ENCODE measurements at places on chromosomes 13 and 19. TPM values are rescaled to one million over a fixed set of nuclear protein-coding genes. Genes with fewer than 3 reads are reported as not detected.

Gene SIN3B
- polyA plus RNA-seq, result 31.2 TPM

Gene C19orf73
- polyA plus RNA-seq, result 2.6 TPM

Gene PTH2
- not detected for polyA plus RNA-seq

Gene GPR183
- 0.07 TPM for polyA plus RNA-seq

Gene OR7C1
- not detected for polyA plus RNA-seq

Gene KLK12
- polyA plus RNA-seq, result not detected

Gene CCL25
- not detected for polyA plus RNA-seq

Gene IGFL3
- not detected for polyA plus RNA-seq

Gene PLIN5
- polyA plus RNA-seq, result 0.59 TPM

Gene TUBB4A
- polyA plus RNA-seq, result 2.3 TPM

Gene CLEC11A
- polyA plus RNA-seq, result 4.4 TPM

Gene GJB6
- polyA plus RNA-seq, result not detected

Gene ZSCAN4
- polyA plus RNA-seq, result not detected

Gene PPP1R13L
- polyA plus RNA-seq, result 11.6 TPM

Gene NCR1
- not detected for polyA plus RNA-seq

Gene ATP1A3
- polyA plus RNA-seq, result 0.77 TPM

Gene COL4A1
- 30.3 TPM for polyA plus RNA-seq

Gene IZUMO1
- polyA plus RNA-seq, result 0.03 TPM

Gene NMRK2
- polyA plus RNA-seq, result not detected

Gene TSEN34
- polyA plus RNA-seq, result 84.1 TPM

Gene EMP3
- polyA plus RNA-seq, result 263 TPM

Gene ZNF497
- 1.1 TPM for polyA plus RNA-seq

Gene RELB
- 9.5 TPM for polyA plus RNA-seq

Gene ZNF813
- 0.78 TPM for polyA plus RNA-seq

Gene PPP1R37
- polyA plus RNA-seq, result 24.4 TPM

Gene GPC5
- 0.26 TPM for polyA plus RNA-seq

Gene S1PR5
- polyA plus RNA-seq, result 0.32 TPM

Gene PTBP1
- polyA plus RNA-seq, result 172 TPM

Gene KLF1
- not detected for polyA plus RNA-seq

Gene LRG1
- polyA plus RNA-seq, result 0.23 TPM

Gene SYT3
- 0.94 TPM for polyA plus RNA-seq

Gene ITGBL1
- 78.7 TPM for polyA plus RNA-seq

Gene LGI4
- polyA plus RNA-seq, result 0.15 TPM

Gene MADCAM1
- 0.81 TPM for polyA plus RNA-seq

Gene ZNF773
- 6.6 TPM for polyA plus RNA-seq

Gene POLD1
- polyA plus RNA-seq, result 28.6 TPM

Gene OR10H1
- not detected for polyA plus RNA-seq

Gene ZNF791
- polyA plus RNA-seq, result 8.9 TPM

Gene HSH2D
- not detected for polyA plus RNA-seq

Gene CACNG7
- 30.7 TPM for polyA plus RNA-seq

Gene TGFB1
- 25.5 TPM for polyA plus RNA-seq

Gene PRKCG
- polyA plus RNA-seq, result 0.26 TPM

Measured in SK-N-SH (cell line).